MCF 10A (cell line): ENCODE measurements at places on chromosomes 5 and 9.

GRCh38 chr9:32378496-32378895, 5.9 kb upstream of the ACO1 start:
- peak; percentile 81 for DNase-seq

GRCh38 chr9:1049641-1050040, 516 bp upstream of the DMRT2 start:
- no peak for DNase-seq

DNA sequence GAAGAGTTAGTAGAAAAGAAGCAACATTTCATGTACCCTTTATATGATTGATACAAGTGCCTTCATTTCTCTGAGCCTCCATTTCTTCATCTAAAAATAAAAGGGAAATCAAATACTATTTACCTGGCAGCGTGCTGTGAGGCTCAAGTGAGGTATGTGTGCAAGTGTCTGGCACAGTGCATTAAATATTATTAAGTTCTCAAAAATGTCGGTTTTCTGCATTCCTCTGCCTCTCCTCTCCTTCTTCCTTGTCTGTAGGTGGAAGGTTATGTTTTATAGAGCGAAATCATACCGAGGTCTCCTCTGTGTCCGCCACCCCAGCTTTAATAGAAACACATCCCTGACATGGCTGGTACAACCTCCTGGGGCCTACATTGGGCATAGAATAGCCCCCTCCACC, 93.0 kb downstream of the FGF18 start:
- DNase-seq = no peak

DNA sequence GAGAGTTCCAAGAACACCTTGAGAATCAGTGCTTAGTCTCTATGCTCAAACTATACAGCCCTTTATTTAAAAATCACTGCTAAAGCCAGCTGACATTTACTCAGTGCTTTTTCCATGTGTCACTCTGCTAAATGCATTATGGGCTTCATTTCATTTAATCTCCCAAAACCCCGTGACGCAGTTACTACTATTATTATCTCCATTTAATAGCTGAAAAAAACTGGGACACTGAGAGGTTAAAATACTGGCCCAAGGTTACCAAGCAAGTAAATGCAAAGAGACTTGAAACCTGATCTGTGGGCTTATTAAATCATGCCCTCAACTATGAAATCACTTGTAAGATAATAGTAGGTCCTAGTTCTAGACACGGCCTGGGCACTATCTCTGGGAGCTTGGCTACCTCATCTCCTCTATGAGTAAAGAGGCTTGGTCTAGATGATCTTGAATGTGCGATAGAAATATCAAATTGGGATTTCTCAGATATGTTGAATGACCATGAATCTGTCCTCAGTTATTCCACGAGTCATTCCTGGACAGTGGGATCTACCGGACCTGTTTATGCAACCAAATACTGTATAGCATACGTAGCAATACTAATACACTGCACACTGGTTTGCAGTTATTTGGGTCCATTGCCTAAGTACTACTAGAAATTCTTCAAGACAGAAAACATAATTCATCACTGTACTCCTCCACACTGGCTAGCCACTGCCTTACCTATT, 32.3 kb downstream of the MARCHF11 start:
- no peak for DNase-seq

DNA sequence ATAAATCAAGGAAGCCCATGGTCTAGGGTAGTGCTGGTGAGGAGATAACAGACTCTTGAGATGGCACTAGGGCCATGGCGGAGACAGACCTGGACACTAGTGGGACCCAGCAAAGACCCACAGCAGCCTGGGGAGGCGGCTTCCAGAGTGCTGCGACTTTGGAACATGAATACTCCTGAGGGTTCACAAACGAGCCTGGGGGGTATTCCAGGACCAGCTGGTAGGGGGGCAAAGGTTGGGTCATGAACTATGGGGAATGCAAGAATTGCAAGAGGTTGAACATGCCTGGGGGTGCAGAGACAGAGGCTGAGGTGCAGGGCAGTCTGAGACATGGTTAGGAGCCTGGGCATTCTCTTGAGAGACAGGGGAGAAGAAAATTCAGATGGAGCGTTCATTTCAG, 43.8 kb upstream of the SPTLC1 start:
- no peak for DNase-seq

- peak; percentile 59 for DNase-seq
Observed at GRCh38 chr9:91758491-91758981, 191.5 kb downstream of the ROR2 start.

DNA sequence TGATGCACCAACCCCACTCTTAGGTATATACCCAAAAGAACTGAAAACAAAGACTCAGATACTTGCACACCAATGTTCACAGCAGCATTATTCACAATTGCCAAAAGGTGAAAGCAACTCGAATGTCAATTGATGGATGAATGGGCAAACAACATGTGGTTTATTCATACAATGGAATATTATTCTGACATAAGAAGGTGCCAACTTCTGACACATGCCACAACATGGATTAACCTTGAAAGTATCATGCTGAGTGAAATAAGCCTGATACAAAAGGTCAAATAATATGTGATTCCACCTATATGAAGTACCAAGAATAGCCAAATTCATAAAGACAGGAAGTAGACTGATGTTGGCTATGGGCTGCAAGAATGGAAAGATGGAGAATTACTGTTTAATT, 35.0 kb downstream of the CTNND2 start:
- DNase-seq = no peak

DNA sequence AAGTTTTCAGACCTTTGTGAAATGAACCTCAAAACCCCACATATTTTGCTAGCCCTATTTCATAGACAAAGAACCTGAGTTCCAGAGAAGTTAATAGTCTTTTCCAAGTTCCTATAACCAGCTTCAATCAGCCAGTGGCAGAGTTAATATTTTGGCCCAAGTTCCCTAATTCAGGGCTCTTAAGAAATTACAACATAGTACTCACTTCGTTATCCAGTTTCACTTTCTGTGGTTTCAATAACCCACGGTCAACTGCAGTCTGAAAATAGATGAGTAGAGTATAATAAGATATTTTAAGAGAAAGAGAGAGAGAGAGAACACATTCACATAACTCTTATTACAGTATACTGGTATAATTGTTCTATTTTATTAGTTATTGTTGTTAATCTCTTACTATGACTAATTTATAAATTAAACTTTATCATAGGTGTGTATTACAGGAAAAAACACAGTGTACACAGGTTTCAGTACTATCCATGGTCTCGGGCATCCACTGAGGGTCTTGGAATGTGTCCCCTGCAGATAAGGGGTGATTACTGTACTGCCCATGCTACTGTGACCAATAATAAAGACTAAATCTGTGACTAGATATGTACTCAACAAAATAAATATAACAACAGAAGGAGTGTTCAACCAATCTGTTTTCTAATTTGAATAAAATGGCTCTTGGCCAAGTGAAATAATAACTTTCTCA, 9.3 kb upstream of the MYOT start:
- DNase-seq = peak; percentile 54

DNA sequence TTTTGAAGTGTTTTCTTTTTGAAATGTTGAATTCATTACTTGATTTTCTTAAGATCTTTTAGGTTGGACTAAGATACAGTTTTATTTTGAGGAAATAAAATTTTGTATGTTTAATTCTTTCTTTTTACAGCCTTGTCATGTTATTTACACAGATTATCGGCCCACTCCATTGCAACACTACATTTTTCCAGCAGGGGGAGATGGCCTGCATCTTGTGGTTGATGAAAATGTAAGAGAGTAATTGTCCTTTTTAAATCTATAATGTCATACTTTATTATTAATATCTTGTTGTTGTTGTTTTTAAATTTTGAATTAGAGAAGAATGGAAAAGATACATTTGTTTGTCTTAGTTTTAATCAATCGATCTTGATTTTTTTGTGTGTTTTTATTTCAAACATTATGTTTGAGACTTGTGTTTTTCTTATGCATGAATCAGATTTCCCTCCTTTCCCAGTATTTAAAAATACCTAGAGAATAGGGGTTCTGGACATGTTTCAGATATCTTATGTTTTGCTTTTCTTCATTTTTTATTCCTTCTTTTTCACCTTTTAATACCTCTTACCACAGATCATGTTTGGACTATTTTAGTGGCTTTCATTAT, 36.7 kb downstream of the MTREX start:
- DNase-seq = peak; percentile 70

GRCh38 chr9:91148306-91148705, 213.4 kb downstream of the AUH start:
- no peak for DNase-seq

- DNase-seq = no peak
Observed at GRCh38 chr5:172410662-172411483, 43.5 kb downstream of the SH3PXD2B start.
